ENCODE measurements at places on chromosomes 2 and 18.
A peak's percentile ranks its signal among the peaks of the same experiment; 100 is the strongest.

DNA sequence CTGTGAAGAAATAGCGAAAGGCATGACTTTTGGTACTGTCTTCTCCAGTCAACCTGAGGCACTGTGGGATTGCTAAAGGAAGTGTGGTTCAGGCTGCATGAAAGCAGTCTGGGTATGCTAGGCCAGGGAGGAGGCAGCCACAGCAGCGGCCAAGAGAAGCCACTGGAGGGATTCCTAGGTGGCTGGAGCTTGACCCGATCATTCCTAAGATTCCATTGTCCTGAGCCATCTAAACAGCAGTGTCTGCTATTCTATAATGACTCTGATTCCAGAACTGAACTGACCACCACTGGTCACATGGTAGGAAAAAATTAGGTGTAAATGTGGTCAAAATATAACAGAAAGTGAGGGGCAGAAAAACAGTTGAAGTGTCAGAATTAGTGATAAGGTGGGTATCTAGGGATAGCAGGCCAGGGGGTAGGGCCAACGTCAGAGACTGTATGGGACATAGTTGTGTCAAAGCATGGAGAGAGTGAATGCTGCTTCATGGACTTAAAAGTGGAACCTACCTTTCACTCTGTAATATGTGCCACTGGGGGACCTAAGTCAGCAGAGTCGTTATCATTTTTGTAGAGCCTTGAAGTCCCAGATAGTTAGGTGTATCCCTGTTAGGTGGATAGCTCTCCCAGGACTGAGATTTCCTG, 204.6 kb downstream of the CTNNA2 start:
- DNase-seq = peak; percentile 68

GRCh38 chr2:15724235-15724634, 132.6 kb downstream of the DDX1 start:
- DNase-seq = no peak

DNA sequence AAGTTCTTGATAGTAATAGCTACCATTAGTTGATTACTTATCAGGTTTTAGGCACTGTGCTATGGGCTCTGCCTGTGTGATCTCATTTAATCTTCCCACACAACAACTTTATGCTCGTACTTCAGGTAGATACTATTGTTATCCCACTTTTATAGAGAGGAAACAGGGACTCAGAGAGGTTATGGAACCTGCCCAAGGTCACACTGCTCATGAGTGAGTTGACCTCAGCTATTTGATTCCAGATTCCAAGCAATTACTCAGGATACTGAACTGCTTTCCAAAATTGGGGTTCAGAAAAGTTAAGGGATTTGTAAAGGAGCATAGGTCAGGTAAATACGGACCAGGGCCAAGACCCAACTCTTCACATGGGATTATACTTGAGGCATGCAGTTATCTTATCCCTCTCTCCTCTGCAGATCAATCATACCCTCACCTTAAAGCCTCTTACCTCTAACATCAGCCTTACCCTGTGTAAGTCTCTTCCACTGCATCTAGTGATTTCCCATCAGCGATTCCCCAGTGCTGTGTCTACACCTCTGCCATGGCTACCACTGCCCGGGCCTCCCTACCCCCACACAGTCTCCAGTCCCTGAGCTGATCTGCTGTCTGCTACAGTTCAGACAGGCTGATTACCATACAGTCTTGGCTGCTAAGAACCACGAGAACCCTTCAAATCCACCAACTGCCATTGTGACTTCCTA, 74.4 kb downstream of the ANTXR1 start:
- no peak for DNase-seq

DNA sequence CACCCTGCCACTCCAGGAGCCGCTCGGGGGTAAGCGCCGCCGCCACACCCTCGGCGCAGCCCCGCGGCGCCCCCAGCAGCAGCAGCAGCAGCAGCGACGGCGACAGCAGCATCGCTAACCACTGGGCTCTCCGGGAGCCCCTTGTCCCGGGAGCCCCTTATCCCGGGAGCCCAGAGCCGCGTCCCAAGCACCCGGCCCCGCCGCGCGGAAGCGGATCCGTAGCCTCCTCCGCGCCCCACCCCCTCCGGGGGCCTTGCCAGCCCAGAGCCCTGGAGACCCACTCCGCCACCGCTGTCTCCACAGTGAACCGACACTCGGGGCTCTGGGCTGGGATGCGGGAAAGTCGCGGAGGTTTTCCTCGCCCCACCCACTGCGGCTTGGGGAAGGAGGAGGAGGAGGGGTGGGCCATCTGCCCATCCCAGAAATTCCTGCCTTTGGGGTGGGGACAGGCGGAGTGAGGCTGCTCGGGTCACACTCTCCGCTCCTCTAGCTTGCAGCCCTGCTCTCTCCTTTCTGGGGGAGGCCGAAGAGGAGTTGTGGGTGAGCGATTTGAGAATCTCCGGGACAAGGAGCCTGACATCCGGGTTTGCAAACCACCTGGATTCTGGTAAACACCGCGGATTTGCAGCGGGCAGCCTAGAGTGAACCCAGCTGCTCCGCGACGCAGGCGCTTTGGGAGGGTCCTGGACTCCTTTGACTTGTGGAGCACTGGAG, at the start of gene PLA2R1:
Gene PLA2R1 (minus strand): TSS at position 324 of the 714 bp plus-strand sequence. CDS start 212 bp downstream, at position 112.
- no peak for DNase-seq

DNA sequence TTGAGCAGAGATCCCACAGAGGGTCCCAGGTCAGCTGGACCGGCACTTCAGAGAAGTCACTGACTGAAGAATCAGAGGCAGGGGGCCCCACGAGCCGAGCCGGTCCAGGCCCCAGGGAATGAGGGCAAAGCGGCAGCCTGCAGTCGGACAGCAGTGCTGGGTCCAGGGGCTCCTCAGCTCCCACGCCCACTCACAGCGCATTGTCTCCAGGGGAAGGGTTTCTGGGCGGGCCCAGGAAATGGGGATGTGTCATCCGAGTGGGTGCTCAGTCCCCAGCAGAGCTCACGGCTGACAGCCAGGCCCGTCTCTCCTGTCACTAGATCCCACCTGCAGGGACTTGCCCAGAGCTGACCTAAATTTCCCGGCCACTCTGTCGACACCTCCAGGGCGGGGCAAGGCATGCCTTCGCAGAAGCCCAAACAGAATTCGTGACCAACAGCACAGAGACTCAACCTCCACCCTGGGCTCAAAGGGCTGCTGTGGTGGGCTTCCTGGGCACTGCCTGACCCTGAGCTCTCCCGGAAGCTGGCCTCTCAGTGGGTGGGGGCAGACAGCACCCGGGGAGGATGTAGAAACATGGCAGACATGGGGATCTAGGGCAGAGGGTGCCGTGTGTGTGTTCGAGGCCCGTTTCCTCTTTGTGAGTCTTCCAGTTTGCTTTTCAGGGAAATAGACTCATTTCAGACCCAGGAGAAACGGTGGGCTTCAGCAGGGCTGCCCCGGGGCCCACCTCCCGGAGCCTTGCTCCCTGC, 42.1 kb upstream of the TAF1B start:
- peak; percentile 74 for DNase-seq

DNA sequence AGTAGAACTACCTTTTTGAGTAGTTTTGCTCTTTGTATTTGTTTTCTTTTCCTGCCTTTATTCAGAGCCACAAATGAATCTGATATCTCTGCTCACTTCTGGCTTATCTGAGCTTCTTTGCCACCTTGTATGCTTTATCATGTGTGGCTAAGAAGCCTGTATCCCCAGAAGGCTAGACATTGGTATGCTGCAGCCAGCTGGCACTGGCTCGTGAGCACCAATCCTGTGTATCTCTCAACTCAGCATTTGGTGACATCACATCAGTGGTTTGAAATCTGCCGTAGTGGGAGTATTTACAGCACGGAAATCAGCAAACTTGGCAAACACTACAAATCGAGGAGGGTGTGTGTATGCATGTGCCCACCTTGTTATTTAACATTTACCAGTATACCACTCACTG, 183.7 kb upstream of the LHCGR start:
- DNase-seq = no peak

- DNase-seq = no peak
Measured at GRCh38 chr2:237404413-237404812, 9.6 kb downstream of the COL6A3 start.

- no peak for DNase-seq
Measured at GRCh38 chr2:237503201-237503600, 16.1 kb downstream of the MLPH start.

DNA sequence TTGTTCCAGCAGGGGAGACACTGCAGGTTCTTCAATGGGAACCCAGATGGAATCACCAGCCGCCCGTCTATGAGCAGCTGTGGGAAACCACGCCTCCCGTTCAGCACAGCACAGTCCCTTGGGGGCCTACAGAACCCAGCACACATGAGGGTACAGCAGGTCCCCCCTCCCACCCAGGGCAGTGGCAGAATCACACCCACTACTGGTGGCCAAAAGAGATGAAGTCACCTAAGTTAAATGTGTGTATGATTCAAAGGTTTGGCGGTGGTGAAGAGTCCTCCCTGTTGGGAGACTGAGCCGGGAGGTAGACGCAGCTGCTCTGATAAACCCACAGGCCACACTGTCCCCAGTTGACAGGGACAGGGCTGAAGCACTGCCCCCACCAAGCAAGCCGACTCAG, 44.3 kb downstream of the L3MBTL4 start:
- no peak for DNase-seq

DNA sequence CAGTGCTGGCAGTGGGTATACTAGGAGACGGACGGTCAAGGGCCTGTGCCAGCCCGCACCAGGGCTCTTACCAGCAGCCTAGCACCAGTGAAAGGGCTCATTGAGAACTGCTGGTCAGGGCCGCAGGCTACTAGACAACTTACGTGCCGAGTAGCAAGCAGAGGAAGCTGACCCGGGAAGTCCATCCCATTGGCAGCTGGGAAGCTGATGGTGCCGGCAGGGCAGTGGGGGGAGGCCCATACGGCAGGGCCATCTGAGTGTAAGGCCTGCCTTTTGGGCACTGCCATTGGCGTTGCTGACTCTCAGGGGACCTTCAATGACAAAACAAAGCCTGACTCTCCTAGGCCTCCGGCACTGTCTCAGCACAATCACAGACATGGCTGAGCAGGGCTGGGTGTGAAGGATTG, 20.6 kb downstream of the EFR3B start:
- no peak for DNase-seq

DNA sequence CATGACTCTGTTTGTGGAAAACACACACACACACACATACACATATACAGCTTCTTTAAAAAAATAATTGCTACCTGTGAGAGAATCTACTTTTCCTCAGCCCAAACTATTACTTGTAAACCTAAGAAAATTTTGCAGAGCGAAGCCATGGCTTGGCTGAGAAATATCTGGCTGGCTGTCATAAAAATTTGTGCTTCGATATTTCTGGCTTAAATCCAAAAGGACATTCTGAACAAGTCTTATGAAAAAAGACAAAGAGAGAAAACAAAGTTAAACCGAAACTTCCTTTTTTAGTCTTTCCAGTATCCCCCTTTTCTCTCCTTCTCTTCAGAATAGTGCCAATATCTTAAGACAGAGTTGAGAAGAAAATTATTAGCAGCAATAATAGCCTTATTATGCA, 2048.0 kb downstream of the SUCLG1 start:
- no peak for DNase-seq

DNA sequence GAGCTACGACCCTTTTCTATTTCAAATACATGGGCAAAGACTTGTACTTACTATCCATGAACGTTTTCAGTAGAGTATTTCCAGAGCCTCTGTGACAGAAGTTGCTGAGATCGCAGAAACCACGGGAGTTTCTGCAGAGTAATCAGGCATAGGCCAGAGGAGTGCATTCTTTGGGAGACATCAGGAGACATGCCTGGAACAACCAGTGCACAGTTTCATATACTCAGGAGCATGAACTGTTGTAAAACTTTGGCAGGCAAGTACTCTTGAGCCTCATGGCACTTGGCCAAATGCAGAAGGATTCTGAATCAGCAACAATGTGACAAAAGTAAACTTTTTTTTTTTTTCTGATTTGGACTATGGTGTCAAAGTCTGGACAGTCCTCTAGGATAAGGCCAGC, 307.1 kb downstream of the GRB14 start:
- DNase-seq = peak; percentile 45

- no peak for DNase-seq
Measured at GRCh38 chr2:61785583-61785982, 68.3 kb downstream of the FAM161A start.

GRCh38 chr18:48077291-48077690, 146.8 kb upstream of the SMAD2 start:
- DNase-seq = no peak

DNA sequence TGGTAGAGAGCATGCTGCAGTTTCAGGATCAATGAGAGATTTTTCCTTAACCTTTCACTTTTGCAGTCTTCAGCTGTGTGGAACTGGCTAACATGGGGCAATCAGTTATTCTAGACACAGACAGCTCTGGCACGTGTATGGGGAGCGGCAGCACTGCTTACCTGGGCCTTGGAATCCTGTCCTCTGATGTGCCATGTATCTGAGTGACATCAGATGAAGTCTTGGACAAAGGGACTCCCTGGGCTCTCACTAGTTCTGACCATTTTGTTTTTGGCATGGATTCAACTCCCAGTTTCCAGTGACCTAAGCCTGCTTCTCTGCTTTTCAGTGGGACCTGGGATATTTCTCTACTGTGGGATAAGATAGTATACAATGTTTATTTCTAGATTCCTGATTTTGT, 54.3 kb downstream of the RNF144A start:
- no peak for DNase-seq

GRCh38 chr18:32905651-32906050, 132.8 kb upstream of the KLHL14 start:
- no peak for DNase-seq

DNA sequence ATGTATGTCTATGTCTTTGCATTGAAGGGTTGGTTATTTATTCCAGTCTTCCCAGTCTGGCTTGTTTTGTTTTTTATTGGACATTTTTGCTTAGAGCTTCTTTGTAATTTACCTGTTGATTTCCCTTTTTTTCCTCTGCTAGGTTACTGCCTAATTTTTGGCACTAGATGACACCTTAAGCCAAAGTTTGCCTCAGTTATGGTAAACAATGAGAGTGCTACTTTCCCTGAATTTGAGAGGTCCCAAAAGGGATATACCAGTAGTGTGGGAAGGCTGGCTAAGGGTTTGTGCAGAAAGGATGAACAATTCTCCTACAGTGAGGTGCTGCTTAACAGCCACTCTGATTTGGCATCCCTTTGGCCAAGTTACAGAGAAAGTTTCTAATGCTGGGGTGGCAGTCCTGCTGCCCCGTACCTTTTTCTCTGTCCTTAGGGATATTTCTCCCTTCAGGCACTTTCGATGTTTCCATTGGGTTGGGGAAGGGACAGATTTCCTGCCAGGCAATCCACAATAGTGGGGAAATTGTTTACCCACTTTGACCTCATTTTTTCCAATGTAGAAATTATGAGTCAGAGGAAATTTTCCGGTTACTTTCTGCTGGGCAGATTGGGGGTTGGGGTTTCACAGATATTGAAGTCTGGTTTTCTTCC, 354.9 kb downstream of the PTPRM start:
- DNase-seq = peak; percentile 59
